ENCODE measurements at places on chromosomes 5 and 9.

DNA sequence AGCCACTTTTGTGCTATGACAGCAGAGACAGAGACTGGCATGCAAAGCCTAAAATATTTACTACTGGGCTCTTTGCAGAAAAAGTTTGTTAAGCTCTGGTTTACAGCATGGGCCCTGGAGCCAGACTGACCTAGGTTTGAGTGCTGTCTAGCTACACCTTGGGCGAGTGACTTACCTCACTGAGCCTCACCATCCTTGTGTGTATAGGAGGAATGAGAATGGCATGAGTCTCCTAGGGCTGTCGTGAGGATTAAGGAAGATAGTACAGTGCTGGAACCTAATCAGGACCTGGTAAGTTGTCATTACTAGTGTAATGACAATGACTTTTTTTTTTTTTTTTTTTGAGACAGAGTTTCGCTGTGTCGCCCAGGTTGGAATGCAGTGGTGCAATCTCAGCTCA is 65.2 kb downstream of the MSX2 start:
- no peak for DNase-seq

DNA sequence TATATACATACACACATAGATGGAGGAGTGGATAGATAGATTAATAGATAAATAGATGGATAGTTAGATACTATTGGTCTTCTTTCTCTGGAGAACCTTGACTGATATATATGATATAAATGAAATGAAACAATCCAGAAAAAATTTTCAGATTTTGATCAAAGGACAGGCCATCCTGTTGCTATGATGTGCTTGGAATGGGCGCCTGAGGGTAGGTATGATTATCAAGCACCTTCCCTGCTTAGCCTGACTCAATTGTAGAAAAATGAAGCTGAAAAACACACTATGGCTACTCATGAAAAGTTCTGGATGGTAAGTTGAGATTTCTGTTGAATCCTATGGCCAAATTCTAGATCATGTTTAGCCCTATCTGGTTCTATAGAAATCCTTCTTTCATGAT is 266.5 kb upstream of the KLF4 start:
- no peak for DNase-seq

GRCh38 chr5:60274747-60275146 is 381.2 kb upstream of the PDE4D start:
- DNase-seq = no peak

GRCh38 chr5:128464596-128464995 is 73.4 kb downstream of the FBN2 start:
- DNase-seq = no peak

DNA sequence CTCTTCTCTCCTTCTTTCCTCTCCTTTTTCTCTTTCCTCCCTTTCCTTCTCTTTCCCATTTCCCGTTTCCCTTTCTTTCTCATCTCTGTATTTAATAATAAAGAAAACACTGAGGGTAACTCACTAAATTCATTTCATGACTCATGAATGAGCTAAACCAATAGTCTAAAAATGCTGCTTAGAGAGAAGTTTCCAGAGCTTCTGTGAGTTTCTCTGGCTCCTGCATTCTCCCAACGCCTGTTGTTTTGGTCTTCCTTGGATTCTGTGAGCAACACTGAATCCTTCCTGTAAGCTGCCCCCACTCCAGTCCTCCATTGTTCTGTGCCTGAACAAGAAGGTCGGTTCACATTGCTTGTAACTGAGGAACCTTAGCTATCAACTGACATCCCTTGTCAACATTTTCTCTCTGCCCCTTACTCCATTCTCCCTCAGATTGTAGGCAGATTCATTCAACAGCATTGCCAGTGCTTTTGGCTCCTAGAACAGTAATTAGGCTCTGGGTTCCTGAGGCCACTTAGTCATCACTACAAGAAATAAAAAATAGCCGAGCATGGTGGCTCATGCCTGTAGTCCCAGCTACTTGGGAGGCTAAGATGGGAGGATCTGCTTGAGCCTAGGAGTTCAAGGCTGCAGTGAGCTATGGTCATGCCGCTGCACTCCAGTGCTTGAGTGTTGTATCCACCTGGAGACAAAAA is 237.7 kb upstream of the KLF4 start:
- no peak for DNase-seq

DNA sequence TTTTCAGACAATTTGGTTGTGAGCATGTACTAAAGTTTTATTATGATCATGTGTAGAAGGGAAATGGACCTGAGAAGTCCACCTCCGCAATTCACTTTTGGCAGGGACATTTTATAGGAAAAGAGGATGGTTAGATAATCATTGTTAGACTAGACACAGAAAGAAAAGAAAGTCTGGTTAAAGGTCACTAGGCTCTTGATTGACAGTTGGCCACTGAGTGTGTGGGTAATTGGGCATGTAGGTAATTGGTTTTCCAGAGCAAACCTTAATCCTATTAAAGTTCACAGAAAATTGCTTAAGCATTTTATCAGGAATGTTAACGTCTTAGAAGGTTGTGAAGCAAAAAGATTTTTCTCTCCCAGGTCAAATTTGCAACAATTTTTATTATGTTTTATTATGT is 158.5 kb upstream of the CLINT1 start:
- no peak for DNase-seq

DNA sequence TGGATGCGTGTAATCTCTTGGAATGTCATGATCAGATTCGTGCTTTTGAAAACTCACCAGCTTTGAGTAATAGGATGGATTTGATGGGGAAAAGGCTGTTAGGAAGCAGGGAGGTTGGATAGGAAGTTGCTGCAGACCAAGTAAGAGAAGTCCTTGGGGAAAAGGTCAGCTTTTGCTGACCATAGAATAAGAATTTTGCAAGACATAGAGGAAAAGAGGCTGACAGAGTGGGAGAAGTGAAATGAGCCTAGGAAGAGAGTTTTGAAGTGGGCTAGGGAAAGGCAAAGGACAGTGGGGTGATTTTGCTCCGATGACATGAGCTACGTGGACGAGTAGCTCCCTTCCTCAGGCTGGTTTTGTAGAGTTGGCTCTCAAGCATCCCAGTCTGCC is 31.5 kb downstream of the RHOBTB3 start:
- DNase-seq = no peak

DNA sequence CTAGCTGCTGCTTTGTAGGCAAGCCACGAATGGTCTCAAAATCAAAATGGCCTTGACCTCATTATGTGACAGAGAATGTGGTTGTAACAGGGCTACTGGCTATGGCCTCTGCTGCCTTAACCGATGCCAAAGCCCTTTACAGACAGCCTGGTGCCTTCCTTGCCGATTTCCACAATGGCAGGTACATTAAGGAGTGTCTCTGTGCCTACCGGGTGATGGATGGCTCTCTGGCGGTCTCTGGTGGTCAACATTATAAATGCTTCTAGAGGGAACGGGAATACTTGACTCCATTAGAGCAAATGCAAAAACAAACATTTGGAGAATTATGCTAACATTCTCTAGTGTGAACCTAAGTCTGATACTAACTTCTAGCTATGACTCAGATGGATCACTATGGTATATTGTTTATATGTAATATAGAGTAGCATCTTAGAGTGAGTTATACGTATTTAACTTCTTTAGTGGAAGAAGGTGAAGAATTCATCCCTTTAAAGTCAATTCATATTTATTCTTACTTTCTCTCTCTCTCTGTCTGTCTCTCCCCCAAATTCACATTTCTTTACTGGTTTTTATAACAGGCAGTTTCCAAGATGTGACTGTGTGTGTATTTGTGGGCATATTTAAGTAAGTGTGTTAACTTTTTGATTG is 52.5 kb downstream of the RPS23 start:
- peak; percentile 54 for DNase-seq

GRCh38 chr9:35790385-35791296 is 750 bp upstream of the NPR2 start:
- DNase-seq = peak; percentile 82

- DNase-seq = no peak
Measured at GRCh38 chr5:136432705-136433104, 67.4 kb upstream of the TRPC7 start.

GRCh38 chr5:93748875-93749397 is 7.5 kb upstream of the POU5F2 start:
- no peak for DNase-seq

GRCh38 chr5:81717860-81718259 is 33.0 kb downstream of the SSBP2 start:
- no peak for DNase-seq

DNA sequence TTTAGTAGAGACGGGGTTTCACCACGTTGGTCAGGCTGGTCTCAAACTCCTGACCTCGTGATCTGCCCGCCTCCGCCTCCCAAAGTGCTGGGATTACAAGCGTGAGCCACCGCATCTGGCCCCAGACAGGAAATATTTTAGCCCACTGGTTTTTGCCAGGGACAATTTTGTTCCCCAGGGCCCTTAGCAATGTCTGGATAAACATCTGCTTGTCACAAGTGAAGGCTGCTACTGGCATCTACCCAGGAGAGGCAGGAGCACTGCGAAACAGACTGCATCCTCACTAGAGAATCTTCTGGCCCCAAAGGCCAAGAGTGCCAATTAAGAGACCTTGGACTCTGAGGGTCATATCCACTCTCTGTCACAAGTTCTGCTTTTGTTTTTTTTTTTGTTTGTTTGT is 2.4 kb upstream of the TPRN start:
- DNase-seq = no peak

DNA sequence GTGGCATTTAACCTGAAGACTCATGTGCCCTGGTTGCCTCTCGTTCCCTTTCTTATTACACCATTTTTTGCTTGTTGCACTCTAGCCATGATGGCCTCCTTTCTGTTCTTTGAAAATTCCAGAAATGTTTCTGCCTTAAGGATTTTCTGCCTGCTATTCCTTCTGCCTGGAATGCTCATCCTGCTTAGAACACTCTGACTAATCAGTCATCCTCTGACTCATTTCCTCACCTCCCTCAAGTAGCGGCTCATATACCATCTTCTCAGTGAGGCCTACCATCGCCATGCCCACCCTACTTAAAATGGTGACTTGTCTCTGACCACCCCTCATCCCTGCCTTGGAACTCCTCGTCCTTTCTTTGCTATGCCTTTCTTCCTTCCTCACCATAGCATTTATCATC is 68.8 kb downstream of the KIF4B start:
- DNase-seq = no peak
